Breast epithelium (tissue), 4 donors: ENCODE measurements at places on chromosomes 7 and 10.

GRCh38 chr10:44870031-44870430 is 41.1 kb upstream of the TMEM72 start:
- H3K27me3 ChIP-seq: no peaks in the 10 kb centered on the region
- H3K4me1 ChIP-seq: no peaks in the 10 kb centered on the region
- H3K4me3 ChIP-seq: no peak overlapping the region
- no peak overlapping the region for H3K27ac ChIP-seq

- H3K36me3 ChIP-seq: no peaks in the 10 kb centered on the region
- no peak for DNase-seq
- H3K27ac ChIP-seq: no peak overlapping the region
- H3K4me1 ChIP-seq: no peaks in the 10 kb centered on the region
Measured at GRCh38 chr7:47601119-47601880, 19.4 kb upstream of the TNS3 start.

GRCh38 chr7:146858690-146859089 is 742.1 kb downstream of the CNTNAP2 start:
- H3K27me3 ChIP-seq: no peaks in the 10 kb centered on the region
- no peaks in the 10 kb centered on the region for H3K36me3 ChIP-seq
- H3K27ac ChIP-seq: no peak overlapping the region

- no peak overlapping the region for H3K4me3 ChIP-seq
- H3K27me3 ChIP-seq: no peaks in the 10 kb centered on the region
- no peak for DNase-seq
- H3K4me1 ChIP-seq: no peaks in the 10 kb centered on the region
Measured at GRCh38 chr10:76049581-76050290, 618.3 kb downstream of the LRMDA start.

DNA sequence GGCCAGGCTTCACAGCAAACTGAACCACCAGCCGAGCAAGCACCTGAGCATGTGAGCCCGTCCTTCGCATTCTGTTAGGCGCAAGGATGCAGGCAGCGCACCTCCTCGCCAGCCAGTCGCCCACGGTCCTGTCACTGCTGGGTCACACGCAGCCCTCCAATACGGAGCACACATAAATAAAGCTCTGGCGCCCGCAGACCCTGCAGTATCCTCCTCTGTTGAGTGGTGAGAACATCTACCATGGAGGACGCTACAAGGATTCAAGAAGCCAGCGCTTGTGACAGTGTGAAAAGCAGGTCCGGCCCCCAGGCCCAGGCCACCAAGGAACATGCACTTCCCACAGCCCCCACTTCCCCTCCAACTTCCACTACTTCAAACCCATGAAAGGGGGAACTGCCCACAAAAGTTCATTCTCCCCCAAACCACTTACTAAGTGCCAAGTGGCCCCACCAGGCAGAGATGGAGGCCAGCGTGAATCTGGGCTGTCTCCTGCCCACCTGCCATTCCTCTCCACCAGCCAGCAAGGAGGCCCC is 34.8 kb downstream of the VOPP1 start:
- H3K4me3 ChIP-seq: no peak overlapping the region
- H3K4me1 ChIP-seq: peaks cover 3% of the 10 kb centered on the region
- H3K27ac ChIP-seq: no peak overlapping the region
- H3K36me3 ChIP-seq: no peaks in the 10 kb centered on the region

GRCh38 chr7:46494028-46494427 is 573.0 kb upstream of the IGFBP3 start:
- no peaks in the 10 kb centered on the region for H3K27me3 ChIP-seq
- H3K36me3 ChIP-seq: no peaks in the 10 kb centered on the region
- no peak for DNase-seq
- no peaks in the 10 kb centered on the region for H3K4me1 ChIP-seq
